Lung microvascular endothelial cell (primary cell): ENCODE measurements at places on chromosomes 7 and 10. TPM values are rescaled to one million over a fixed set of nuclear protein-coding genes. Genes with fewer than 3 reads are reported as not detected.

The NPC1L1 gene
- total RNA-seq = not detected in 2 replicates

DNA sequence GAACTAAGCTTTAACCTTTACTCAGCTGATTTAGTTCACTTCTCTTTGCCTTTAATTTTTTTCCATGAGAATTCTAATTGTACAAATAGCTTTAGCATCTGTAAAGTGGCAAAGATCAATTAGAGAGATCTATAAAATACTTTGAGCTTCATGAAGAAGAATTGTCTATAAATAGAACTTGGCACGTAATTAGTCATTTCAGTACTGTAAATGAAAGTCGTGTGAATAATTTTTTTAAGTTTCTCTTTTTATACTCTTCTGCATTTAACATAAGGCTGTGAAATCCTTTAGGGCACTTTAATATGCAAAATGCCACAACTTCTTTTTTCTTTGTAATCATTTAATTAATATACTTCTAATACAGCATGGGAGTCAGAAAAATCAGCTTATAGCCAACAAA is 177.8 kb downstream of the CSTF2T start:
- DNase-seq = no peak

DNA sequence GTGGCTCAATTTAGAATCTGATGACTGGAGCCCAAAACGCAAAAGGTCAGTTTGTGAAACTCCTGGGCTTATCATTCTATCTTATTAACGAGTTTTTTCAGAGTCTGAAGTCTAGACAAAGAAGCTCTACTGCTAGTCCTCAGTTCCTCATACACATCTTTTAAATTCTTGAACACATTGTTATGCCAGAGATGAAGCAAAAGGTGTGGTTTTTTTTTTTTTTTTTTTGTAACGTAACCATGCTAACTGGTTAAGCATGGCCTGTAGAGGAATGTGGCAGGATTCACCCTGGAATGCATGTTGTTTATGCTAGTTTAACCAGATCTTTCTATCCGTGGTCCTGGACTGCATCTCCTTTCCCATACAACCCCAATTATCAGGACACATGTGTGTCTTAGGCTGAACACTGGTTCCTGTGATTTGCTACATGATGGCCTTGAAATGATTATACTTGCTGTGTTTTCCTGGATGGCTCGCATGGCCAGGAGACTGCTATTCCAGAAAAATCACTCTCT is 79.3 kb upstream of the MDFIC start:
- DNase-seq = no peak

The IGFBP1 gene
- 0.20 TPM in 1 of 2 replicates, not detected in the other for total RNA-seq

GRCh38 chr7:108345710-108346336 is 110.4 kb downstream of the NRCAM start:
- no peak for DNase-seq

The POLR2J2 gene
- total RNA-seq = 0.65 and 2.4 TPM in 2 replicates

DNA sequence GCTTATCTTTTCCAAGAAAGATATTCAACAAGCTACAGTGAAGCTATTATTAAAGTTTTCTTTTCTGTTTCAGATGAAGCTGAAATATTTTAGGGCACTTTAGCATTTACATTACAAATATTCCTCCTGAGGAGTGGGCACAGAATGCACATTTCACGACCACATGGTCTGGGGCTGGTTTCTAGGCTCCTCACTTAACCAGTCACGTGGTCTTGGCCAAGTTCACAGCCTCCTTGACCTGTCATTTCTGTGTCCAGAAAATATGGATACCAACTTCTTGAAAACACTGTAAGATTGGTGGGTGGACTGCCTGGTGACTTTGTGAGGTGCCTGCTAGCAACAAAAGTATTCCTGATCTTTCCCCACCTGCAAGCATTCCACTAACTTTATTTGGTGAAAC is 70.9 kb downstream of the FAM171A1 start:
- no peak for DNase-seq

DNA sequence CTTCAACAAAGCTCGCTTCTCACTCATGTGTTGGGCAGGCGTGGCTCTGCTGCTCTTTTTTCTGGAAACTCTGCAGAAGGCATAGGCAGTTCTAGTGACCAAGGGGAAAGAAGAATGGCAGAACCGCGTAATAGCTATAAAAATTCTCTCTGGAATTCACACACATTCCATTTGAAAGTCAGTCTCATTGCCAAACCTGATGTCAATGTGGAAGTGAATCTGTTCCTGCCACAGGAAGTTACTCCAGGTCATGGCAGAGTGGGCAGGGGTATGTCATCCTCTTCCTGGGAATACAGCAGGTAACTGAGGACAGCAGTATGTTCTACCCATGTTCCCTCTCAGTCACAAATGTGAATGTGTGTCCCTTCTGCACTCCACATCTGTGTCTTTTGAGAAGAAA is 8.2 kb upstream of the PAXIP1 start:
- DNase-seq = peak; percentile 6

The FOXI2 gene
- not detected in 2 replicates for total RNA-seq

DNA sequence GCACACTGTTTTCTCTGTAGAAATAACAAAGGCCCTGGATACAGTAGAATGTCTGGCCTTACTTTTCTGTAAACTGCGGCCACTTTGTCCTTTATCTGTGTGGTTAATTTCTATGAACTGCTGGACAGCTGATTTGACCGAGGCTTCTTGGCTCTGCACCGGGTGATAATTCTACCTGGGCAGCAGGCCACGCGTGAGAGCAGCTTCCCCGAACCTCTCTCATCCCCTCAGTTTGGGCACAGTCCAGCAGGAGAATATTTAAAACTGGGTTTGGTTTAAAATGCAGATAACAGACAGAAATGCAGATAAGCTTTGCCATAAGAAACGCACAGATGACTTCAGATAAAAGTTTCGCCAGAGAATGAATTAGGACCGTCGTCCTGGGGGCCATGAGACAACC is 81.0 kb downstream of the CELF2 start:
- DNase-seq = no peak

The CALCR gene
- not detected in 2 replicates for total RNA-seq

DNA sequence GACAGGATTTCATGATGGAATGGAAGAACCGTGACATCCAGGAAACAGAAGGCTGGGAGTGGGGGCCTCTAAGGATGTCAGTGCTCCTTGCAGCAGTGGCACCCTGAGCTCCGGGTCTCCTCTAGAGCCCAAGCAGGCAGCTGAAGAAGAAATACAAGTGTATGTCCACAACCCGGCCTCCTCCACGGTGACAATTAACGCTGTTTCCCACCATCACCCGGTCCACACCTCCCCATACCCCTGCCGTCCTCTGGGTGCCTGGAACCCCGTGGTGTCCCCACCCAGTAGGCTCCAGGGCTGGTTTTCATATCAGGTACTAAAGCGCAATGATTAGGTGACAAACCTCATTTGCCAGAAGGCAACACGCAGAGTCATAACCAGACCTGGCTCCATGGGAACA is 30.3 kb downstream of the GRID1 start:
- no peak for DNase-seq

The C10orf88 gene
- 12.6 and 15.9 TPM in 2 replicates for total RNA-seq

DNA sequence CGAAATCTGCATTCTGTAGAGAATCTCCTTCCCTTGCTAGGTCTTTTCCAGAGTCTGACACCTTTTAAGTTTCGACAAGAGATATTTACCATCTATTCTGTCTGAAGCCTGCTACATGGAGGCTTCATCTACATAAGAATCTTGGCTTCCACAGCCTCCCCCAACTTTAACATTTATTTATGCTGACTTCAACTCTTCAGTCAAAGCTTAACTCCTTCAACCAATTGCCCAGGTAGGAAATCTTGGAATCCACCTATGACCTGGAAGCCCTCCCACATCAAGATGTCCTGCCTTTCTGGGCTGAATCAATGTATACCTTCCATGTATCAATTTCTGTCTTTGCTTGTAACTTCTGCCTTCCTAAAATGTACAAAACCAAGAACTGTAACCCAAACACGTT is 54.7 kb downstream of the MINPP1 start:
- no peak for DNase-seq

GRCh38 chr10:60823324-60823723 is 45.0 kb downstream of the CDK1 start:
- no peak for DNase-seq
